CD4-positive, CD25-positive, alpha-beta regulatory T cell (primary cell): ENCODE measurements at places on chromosomes 3 and 15.

DNA sequence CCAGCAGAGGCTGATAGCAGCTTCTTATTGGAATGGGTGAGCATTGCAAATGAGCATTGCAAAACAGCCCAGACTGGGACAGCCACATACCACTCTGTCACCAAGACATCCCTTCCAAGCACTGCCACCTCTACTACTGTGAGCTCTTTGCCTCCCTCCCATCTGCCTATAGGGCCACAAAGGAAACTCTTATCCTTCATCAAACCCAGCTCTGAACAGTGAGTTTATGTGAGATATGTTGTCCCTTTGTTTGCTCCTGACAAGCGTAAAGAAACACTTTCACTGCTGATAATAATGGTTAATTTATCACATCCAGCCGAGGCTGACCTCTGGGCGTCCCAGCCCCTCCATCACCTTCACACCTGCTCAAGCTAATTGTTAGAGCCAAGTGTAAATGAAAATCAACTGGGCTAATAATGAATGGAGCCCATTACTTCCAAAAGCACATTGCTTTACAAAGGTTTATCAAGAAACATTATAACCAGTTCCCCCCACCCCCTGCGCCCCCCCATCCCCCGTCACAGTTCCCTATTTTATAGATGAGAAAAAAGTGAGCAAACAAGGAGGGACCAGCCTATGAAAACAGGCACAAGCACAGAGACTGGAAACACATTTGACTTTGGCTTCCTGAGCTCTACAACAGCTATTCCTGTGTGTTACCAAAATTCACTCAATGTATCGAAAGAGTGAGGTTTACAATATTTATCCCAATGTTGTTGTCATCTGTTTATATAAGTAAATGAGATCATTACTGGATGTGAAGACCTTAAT lies 146.3 kb downstream of the ANXA2 start:
- no peak for DNase-seq

- DNase-seq, result no peak
Observed at GRCh38 chr15:88022716-88023115, 233.8 kb downstream of the NTRK3 start.

DNA sequence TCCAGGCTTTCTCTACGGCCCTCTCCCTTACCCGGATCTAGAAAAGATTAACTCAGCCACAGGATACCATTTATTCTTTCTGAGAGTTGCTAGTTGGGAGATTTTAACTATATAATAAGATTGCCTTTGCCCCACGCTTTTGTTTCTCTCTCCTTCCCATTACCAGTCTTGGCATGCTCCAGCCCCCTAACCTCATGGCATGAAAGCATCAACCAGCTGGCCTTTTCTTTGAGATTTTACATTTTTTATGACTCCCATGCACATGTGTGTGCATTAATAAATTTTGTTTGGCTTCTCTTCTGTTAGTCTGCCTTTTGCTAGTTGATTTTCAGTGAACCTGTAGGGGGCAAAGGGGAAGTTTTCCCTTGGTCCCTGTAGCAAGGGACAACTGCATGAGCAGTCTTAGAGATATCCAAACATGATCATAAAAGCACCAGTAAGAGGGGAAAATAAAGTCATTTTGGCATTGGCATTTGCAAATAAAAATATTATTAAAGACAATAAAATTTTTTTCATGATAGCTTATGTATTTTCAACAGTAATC lies 73.6 kb downstream of the OXSM start:
- DNase-seq, result no peak

- DNase-seq, result no peak
Observed at GRCh38 chr15:76328958-76329357, 7.6 kb upstream of the ISL2 start.

DNA sequence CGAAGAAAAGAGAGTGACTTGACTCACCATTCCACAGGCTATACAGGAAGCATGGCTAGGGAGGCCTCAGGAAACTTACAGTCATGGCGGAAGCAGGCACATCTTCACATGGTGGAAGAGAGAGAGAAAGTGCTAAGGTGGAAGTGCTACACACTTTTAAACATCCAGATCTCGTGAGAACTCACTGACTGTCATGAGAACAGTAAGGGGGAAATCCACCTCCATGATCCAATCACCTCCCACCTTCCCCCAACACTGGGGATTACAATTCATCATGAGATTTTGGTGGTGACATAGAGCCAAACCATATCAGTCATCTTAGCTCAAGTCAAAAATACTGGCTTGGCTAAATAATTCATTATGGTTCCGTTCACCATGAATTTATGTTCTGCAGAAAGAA lies 45.3 kb upstream of the NEDD4 start:
- DNase-seq, result no peak

GRCh38 chr3:133135306-133135705 lies 97.1 kb downstream of the TMEM108 start:
- DNase-seq, result no peak

- DNase-seq, result no peak
Observed at GRCh38 chr3:158847452-158847821, 45.6 kb downstream of the MFSD1 start.

DNA sequence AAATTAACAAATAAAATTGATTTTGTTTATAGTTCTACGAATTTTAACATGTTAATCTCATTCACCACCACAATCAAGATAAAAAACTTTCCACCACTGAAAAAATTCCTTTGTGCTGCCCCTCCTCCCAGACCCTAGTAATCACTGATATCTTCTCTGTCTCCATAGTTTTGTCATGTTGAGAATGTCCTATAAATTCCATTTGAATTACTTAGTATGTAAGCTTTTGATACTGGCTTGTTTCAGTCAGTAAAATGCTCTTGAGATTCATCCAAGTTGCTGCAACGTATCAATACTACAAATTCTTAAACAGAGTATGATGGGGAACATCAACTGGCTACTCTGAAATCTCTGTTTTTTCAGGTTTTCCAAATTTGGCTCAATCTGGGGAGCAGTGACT lies 129.6 kb downstream of the CTNNB1 start:
- DNase-seq, result no peak

DNA sequence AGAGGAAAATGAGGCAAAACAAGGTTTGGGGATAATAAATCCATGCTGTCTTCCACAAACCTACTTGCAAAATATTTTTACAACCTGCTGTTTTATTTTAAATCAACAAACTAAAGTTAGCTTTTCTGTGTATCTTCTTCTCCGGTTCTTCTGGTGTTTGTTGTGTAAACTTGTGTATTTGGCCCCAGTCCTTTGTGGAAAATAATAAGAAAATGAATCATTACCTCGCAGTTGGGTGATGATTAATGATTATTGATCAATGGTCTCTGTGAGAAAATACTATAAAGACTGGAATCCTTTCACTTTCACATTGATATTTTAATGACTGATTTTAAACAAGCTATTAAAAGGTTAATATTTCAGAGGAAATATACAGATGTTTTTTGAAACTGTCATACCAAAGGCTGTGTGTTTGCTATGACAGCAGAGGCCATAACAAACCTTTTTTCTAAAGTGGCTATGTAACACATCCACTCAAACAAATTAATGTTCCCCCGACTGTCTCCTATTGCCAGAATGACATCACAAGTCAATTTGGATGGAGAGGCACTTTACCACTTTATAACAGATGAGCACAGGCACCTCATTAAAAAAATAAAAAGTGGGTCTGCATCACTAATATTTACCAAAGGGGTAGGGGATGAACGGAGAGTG lies 152.5 kb downstream of the MEX3B start:
- no peak for DNase-seq

DNA sequence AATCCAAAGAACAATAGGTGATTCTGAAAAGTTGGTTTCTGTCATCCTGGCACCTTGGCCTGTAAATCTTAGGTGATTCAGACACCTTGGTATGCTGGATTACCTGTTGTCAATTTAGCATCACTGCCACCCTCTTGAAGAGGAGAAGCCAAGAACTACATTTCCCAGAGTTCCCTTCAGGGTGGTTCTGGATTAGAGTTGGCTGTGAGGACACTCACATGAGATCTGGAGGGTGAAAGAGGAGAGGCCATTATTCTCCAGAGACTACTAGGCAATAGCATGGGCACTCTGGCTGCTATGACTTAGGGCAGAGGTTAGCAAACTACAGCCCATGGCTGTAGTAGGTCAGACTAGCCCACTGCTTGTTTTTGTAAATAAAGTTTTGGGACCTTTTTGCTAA lies 41.7 kb upstream of the CORO2B start:
- DNase-seq, result no peak

DNA sequence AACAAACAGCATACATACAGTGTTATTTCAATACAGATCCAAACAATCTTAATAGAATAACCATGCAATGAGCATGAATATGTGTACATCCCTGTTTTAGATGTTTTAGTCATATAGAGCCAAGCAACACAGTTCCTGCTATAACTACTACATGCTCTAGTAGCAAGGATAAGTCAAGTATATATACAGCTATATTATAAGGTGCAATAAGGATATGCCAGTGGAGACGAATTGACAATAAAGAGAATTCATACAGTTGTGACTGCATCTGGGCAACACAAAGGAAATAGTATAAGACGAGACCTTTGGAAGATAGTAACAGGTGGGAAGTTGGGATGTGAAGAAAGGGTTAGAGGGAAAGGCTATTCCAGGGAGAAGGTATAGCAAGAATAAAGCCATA lies 103.4 kb downstream of the TPRG1 start:
- no peak for DNase-seq

- no peak for DNase-seq
Observed at GRCh38 chr3:114709102-114709501, 415.3 kb downstream of the TIGIT start.

DNA sequence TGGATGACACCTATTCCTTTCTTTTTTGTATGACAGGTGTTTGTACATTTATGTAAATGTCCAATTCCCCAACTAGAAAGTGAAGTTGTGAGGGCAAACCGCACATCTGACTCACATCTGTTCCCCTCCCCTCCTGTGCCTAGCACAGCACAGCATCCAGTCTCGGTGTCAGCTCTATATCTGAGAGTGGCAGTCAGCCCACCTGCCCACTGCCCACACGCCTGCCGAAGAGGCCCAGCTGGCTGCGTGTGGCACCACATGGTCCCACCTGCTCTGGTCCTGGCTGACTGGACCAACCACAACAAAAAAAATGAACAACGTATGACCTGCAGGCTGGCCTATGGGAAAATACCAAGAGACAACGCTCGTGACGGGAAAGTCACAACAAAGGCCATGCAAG lies 62.8 kb downstream of the XXYLT1 start:
- no peak for DNase-seq

GRCh38 chr15:60555806-60556205 lies 76.9 kb upstream of the ICE2 start:
- DNase-seq, result no peak

GRCh38 chr3:37098884-37099283 lies 75.5 kb downstream of the LRRFIP2 start:
- no peak for DNase-seq

- no peak for DNase-seq
Observed at GRCh38 chr3:152858170-152858800, 23.4 kb downstream of the P2RY1 start.

DNA sequence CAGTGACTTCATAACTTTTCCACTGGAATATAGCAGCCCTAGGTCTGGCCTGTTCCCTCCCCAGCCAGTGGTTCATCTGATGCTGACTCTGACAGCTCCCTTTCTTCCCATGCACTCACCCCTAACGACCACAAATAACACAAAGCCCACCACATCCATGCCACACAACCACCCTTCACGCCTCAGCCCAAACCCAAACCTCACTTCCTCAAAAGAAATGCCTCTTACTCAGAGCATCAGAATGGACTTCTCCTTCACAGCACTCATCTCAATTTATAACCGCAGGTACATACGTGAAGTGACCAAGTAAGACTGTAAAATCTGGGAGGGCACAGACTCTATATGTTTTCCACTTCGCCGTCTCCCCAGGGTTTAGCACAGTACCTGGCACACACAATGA lies 1.1 kb downstream of the RBSN start:
- DNase-seq, result no peak
